ENCODE measurements at places on chromosomes 12 and 14.

GRCh38 chr14:65211341-65211987 lies 109.1 kb upstream of the MAX start:
- no peak for DNase-seq

DNA sequence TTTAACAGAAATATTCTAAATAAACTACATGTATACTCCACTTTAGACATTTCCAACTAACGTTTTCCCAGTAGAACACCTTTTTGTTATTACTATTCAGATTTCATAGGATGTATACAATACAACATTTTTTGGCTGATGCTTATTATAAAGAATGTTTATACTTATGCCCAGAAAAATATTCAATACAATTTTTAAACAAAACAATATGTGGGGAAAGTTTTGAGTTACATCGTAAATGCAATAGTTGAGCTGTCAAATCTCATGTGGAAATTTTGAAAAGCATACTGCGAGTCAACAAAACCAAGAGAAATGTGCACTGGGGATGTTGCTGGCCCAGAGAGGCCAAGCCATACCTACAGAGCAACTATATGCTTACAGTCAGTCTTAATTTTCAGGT lies 18.2 kb upstream of the MON2 start:
- no peak for DNase-seq

DNA sequence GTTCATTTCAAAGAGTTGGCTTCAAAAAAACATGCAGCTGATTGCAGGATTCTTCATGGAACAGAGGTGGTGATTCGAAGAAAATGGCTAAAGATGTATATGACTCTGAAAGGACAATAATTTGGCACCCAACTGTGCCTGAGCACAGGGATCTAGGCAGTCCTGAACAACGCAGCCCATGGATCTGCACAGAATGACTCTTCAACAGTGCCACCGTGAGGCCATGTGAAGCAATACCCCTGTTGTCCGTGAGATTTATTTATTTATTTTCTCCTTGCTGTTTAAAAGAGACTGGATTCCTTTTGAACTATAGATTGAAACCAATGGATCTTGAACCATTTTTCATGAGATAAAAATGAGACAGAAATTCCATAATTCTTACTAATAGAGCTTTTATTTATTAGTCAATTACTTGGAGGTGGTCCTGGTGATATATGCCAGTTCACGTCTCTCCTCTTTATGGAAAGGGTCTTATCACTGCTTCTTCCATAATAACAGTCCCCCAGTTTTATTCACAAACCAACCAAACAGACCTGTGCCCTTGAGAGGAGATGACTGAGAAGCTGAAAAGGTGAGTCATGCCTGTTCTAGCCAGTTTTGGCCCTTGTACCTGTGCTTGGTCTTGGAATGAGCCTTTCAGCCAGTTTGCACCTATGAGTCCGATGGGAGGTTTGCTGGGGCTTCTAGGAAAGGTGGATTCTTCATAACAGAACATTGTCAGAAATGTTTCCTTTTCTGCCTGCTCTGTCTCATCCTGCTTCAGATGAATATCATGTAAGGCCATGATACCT lies 1598.3 kb downstream of the AACS start:
- no peak for DNase-seq

GRCh38 chr12:131825146-131825892 lies 2.9 kb upstream of the MMP17 start:
- no peak for DNase-seq

DNA sequence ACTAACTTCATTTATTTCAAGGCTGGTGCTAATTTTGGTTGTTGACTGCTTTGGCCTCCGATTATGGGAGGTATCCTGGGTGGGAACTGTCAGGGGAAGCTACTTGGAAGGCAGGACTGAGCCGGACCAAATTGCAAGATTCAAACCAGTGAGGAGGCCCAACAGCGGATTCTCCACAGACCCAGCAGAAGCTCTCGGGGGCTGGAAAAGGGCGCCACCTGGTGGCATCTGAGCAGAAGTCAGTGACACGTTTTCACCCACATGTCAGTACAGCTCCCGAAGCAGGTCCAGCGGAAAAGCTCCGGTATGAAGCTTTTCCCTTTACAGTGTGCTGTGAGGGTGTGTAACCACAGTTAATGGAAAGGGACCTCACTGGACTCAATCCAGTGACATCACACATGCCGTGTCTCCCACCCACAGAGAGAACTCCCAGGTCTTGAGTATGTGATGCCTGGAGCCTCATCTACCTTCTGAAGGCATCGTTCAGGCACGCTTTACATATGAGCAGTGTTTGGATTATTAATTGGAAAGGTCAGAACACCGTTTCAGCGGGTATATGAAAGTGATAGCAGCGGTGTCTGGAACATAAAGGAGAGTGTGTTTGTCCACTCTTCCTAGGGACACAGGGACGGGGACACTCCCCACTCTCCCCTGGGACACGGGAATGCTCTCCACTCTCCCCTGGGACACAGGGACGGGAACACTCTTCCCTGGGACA lies 3.6 kb upstream of the P2RX2 start:
- peak; percentile 74 for DNase-seq

DNA sequence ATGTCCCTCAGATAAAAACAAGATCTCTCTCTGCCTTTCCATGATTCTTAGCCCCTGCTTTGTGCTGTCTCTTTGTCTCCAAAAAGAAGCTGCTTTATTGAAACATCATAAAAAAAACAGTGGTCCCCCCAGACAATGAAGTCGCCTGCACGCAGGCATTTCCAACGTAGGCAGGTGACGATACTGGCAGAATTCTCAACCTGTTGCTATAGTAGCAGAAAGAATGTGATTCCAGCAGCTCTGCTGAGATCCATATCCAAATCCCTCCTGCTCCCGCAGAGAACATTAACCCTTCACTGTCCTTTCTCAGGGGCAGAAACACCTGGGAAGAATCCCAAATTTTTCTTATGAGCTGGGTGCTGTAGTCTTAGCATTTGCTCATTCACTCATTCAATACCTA lies 84.8 kb downstream of the STON2 start:
- DNase-seq, result no peak

DNA sequence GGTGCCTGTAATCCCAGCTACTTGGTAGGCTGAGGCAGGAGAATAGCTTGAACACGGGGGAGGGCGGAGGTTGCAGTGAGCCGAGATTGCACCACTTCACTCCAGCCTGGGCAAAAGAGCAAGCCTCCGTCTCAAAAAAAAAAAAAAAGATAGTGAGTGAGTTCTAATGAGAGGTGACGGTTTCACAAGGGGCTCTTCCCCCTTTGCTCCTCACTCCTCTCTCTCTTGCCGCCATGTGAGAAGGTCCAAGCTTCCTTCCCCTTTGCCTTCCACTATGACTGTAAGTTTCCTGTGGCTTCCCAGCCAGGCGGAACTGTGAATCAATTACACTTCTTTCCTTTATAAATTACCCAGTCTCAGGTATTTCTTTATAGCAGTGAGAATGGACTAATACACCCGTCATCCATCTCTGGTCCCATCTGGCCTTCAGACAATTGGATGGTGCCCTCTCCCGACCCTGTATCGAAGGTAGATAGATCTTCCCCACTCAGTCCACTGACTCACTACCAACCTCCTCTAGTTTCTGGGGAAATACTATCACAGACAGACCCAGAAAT lies 27.0 kb upstream of the RCOR1 start:
- no peak for DNase-seq

DNA sequence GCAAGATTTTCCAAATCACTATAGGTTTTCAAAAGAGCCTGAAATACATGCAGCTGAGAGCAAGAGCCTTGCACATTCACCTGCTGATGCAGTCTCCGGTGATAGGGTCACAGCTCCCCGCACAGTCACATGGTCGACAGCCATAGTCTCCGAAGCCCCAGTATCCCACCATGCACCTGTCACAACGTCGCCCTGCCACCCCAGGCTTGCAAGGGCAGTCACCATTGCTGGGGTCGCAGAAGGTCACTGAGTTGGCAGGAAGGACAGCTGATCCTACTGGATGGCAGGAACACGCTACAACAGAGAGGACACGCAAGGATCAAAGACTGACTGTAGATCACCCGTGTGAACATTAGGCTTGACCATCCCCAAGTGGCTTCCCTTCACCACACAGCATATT lies 107.1 kb downstream of the NTN4 start:
- no peak for DNase-seq

DNA sequence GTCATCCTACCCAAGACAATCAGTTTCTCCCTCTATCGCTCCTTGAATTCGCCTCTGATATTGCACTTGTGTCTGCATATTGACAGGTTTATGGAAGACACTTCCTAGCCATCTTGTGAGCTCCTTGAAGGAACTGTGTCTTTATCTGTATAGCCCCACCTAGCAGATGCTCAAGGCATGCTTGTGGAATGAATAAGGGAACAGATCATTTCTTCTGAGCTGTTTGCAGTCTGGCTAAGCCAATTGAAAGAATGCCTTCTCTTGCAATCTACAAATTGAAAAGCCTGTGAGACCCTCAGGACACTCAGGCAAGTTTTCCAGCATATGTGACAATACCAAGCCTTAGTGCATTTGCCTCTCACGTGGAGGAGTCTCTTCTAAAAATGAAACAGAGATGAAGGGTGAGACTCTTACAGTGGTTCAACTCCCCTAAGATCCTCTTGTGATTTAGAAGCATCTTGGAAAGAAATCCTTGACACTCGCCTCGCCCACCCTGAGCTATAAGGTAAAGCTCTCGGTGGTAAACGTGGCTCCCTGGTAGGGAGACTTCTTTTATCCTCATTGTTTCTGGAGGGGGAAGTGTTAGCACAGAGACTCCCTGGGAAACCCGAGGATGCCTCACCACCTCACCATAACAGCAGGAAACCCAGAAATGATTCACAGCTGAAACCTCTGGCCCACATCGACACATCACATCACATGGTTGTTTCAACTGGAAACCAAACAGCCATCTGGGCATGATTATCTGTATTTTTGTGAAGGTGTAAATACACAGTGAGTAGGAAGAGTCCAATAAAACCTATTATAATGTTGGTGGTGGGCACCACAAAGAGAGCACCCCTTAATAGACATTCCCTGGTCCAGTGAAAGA lies 112.3 kb upstream of the BCL2L14 start:
- DNase-seq, result peak; percentile 38

DNA sequence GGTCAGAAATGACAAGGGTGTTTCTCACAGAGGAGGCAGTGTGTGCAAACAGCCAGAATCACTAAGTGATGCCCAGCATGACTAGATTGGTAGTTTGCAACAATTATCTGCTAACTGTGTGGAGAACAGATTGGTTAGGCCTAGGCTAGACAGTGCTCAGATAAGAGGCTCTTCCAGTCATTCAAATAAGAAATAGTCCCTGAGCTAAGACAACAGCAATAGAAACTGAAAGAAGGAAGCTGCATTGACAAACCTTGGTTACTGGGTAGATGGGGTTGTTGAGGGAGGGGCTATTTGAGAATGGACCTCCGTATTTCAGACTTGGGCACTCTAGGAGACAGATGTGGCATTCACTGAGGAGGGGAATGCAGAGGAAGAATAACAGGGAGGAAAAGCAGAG lies 255.0 kb upstream of the NPAS3 start:
- no peak for DNase-seq

DNA sequence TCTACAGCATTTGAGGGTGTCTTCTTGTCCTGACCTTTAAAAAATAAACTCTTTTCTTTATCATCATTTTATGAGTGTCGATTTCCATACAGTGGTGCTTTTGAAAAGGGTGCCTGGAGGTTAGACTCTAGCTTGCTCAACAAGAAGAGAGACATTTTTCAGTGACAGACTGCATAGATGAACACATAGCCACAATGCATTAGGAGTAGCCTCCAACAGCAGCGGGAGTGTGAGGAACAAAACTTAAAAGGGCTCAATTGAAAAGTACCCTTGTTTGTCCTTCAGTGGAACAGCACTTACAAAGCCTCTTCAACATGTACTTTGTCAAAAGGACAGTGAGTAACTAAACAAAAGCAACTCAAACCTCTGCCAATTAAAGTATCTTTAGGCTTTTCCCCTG lies 119.3 kb downstream of the SOX5 start:
- no peak for DNase-seq

GRCh38 chr14:70890826-70891659 lies 16.2 kb upstream of the PCNX1 start:
- DNase-seq, result no peak

- no peak for DNase-seq
Measured at GRCh38 chr14:22492622-22493542, 96.1 kb downstream of the DAD1 start.

- DNase-seq, result no peak
Measured at GRCh38 chr14:58965601-58966000, 222.9 kb upstream of the DAAM1 start.

DNA sequence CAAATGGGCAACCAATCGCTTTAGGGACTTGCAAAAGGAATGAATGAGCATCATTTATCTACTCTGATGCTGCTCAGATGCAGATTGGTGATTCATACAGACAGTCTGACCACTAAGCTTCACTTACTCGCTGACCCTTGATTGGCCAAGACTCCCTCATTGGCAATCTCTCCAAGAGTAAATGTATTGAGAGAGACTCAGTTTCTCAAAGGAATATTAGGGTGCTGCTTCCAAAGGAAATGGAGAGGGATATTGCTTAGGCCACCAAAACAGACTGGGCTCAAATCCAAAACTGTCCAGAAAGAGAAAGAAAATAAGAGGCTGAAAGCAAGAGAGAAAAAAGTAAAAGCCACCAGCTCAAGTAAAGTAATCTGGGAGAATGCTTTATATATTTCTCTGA lies 785.2 kb downstream of the GALC start:
- DNase-seq, result no peak

DNA sequence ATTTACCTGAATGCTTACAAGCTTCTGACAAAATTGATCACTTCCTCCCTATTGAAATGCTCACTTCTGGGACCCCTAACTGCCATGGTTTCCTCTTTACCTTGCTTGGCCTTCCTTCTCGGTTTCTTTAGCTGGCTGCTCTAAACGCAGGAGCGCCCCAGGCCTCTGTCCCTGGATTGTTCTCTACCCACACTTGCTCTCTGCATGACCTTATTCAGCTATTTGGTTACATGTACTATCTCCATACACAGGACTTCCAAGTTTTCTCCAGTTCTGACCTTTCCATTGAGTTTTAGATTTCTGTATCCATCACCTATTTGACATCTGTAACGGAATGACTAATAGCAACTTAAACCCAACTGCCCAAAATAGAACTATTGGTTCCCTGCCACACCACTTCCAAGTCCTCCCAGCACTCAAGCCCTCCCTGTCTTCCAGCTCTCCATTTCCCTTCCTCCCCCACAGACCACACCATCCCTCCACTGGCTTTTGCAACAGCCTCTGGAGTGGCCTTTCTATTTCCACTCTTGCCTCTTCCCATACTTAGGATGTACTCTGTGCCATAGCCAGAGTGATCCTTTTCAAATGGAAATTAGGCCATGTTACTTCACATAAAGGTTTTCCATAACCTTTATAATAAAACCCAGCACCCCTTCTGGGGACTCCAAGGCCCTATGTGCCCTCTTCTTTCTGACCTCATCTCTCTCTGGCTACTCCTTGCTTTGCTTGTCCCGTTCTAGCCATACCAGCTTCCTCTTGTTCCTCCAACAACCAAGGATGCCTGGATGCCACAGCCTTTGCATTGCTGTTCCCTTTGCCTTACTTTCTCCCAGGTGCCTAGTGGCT lies 202.2 kb downstream of the AEBP2 start:
- no peak for DNase-seq

- DNase-seq, result no peak
Measured at GRCh38 chr12:132458846-132459641, 30.9 kb upstream of the FBRSL1 start.

- no peak for DNase-seq
Measured at GRCh38 chr14:32265584-32265983, 62.5 kb upstream of the RNU6-8 start.
